RWPE1 (cell line): ENCODE measurements at places on chromosomes 5 and 9.

DNA sequence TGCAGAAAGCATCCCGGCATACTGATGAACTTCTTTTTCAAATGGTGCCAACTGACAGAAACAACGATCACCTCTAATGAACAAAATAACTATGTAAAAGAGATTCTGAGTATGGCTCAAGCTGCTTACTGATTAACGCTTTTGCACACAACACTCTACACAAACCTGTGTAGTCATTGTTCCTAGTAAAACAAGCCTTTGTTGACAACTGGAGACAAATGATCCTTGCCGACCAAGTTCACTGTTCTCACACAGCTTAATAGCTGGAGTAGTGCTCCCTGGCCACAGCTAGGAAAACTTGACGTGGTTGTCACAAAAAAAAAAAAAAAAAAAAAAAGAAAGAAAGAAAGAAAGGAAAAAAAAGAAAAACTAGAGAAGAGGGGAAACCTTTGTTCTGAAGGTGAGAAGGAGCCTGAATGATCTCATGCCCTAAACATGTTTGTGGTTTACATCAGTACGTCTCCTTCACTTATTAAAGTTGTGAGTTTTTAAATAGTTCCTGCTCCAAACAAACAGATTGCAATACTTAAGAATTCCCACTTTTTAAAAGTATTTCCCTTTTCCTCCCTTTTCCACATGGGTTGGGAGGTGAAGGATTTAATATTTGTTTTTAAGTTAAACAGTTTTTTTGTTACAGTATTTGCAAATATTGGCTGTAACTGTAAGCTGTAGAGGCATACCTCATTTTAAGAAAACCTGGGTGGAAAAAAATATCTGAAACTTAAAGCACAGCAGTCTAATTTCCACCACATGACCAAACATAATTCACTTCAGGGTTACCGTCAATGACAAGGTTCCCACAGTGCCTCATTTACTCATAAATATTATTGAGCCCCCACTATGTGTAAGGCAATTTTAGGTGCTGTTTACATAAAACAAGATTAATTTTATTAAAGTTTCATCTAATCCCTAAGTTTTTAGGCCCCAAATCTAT, 63.7 kb downstream of the GLIS3 start:
- peak; percentile 13 for DNase-seq

- no peak for DNase-seq
Measured at GRCh38 chr9:137688261-137688660, 69.5 kb downstream of the EHMT1 start.

DNA sequence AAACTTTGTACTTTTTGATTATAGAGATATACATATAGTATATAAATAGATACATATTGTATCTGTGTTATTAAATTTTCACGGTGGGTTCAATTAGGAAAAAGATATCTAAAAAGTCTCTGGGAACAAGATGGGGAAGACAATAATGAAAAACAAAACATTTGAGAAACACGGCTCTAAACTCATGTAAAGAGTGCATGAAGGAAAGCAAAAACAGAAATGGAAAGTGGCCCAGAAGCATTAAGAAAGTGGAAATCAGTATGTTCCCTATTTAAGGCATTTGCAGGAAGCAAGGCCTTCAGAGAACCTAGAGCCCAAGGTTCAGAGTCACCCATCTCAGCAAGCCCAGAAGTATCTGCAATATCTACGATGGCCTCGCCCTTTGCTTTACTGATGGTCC, at the start of gene IFNA1:
Gene IFNA1 (plus strand): TSS at position 301 of the 400 bp plus-strand sequence. CDS start 69 bp downstream, at position 370.
- DNase-seq, result no peak

- no peak for DNase-seq
Measured at GRCh38 chr5:11941566-11941965, 37.3 kb upstream of the CTNND2 start.

DNA sequence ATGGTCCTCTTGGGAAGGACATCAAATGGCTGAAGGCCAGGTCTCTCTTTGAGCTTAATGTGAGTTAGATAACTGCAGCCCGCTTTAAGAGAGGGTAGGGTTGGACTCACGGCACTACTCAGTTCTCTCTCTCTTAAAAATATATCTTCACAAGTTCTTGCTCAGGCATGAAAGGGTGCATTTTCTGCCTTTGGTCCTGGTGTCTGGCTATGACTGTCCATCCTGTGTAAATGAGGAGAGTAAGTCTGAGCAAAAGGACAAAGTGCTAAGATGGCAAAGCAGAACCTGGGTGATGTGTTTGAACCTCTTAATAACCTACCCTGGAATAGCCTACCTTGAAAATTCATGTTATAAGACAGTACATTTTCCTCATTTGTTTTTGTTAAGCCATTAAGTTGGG, 293.4 kb downstream of the PDE4D start:
- no peak for DNase-seq

DNA sequence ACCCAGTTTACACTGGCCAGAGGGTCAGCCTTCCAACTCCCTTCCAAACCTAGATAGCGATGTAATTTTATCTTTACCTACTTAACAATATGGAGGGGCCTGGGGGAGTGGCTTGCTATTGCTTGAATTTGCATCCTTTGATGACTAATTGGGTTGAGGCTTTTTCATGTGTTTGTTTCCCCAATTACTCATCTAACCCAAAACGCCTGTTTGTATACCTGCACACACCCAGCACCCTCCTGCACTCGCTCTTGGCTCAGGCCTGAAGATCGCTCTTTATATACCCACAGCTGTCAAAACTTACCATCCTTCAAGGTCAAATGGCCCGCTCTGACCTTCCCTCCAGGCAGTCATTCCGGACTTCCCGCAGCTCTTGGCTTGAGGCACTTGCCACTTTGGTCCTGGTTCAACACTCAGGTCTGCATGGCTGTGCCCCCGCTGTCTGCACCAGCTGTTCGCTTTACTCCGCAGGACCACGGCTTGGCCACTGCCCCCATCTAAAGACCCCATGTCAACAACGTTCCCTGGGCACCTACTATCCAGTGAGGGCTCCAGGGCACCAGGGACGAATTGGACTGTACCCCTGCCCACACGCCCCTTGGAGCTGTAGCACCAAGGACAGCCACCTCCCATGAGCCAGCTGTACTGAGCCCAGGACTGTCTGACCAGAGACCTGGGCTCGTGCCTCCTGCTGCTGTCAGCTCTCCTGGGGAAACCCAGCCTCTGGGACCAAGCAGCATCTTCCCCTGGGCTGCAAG, 76.1 kb upstream of the ADAMTS2 start:
- peak; percentile 61 for DNase-seq

GRCh38 chr5:172769616-172770373, 1.2 kb downstream of the DUSP1 start:
- peak; percentile 44 for DNase-seq

- DNase-seq, result no peak
Measured at GRCh38 chr5:149611326-149611725, 30.0 kb downstream of the ARHGEF37 start.

DNA sequence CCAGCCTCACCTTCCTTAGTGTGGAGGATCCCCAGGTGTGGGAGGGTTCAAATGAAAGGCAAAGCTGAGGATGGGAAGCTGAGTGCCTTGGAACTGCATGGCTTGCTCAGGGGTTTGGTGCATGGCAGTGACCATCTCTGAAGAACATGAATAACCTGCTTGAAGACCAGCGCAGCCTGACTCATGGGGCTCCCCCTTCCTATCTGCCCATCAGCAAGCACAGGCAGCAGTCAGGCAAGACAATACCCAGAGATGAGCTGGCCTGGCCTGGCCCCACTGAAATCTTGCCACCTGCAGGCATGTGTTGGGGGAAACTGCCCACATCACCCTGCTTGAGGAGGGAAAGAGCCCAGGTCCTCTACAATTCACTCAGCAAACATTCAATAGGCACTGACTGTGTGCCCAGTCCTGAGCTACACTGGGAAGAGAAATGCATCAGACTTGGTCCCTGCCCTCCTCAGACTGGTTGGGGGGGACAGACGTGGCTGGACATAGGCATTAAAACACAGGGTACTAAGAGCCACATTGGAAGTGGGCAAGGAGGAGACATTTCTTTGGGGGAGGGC, 105.0 kb upstream of the ALDH1B1 start:
- DNase-seq, result peak; percentile 57

- no peak for DNase-seq
Measured at GRCh38 chr5:124743602-124744169, 2.8 kb downstream of the ZNF608 start.

- no peak for DNase-seq
Measured at GRCh38 chr9:89967527-89967926, 362.7 kb downstream of the GADD45G start.

- no peak for DNase-seq
Measured at GRCh38 chr5:8058616-8059190, 189.8 kb downstream of the MTRR start.

DNA sequence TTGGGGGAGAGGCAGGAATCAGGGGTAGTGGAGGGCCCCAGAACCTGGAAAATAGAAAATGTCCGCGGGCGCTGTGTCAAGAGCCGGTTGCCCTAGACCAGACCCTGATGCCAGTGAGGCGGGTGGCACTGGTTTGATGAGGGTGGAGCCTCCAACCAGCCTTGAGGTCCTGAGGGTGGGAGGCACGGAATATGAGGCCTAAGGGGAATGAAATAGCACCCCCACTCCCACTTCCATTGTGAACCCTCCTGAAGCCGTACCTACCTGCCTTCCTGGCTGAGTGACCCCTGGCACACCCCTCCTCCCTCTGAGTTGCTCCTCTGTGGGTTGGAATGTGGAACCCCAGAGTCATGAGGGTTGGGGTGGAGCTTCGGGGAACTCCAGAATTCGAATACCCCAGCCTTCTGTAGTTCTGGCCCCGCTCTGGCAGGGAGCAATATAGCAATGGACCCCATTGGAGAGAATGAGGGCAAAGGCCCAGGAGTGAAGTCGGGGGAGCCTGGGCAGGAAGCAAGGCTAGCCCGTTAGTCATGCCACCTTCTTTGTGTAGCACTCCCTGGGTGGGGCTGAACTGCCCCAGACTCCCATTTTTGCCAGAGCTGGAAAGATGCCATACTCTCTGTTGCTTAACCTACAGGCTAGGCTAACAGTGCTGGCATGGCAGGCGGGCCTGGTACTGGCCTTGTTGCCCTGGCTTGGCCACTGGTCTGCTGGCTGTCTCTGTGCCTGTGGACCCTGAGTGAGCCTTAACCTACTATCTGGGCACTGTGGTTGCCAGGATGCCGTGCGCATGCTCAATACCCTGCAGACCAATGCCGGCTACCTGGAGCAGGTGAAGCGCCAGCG, 1.0 kb downstream of the FPGS start:
- DNase-seq, result peak; percentile 99

DNA sequence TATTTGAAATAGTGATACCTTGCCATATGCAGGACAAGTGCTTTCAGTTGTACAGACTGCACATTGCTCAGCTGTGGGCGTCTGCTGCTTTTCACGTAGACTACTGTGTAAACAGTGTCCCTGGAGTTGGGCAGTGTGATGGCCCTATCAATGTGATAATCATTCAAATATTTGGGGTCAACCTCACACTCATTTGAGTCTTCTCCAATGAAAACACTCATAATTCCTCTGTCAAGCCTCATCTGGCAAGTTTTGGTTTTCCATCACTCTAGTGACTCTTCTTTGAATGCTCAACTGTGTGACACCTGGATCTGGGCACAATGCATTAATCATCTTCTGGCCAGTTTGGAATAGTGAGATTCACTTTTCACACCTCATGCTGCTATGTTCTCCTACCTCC, 64.4 kb downstream of the UGCG start:
- DNase-seq, result no peak

DNA sequence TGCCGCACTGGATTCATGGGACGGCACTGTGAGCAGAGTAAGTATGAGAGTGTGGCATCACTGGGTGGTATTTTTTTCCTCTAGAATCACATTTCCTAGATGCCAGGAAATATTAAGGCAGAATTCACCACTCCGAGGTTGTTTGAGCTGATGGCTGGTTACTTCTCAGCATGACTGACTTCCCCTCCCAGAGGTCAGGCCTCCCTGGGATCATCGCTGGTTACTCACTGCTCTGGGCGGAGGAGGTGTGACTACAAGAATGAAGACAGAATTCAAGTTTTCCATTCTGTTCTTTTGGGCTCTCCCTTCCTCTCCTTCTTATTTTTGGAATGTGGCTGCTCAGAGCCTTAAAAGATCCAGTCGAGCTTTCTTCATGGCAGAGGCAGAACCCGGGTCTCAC, 76.6 kb upstream of the PRRC1 start:
- DNase-seq, result no peak

DNA sequence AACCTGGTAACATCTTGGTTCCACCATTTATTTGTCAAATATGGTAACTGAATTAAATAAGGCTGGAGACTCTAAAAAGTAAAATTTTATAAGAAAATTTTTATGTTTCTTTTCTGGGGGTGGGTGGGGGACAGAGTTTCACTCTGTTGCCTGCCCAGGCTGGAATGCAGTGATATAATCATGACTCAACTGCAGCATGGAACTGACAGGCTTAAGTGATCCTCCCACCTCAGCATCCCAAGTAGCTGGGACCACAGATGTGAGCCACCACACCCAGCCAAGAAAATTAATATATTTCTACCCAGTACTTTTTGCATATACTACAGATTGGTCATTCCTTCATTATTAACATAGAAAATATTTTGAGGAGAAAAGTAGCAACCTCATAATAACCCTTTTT, 216.9 kb downstream of the DEPDC1B start:
- no peak for DNase-seq

DNA sequence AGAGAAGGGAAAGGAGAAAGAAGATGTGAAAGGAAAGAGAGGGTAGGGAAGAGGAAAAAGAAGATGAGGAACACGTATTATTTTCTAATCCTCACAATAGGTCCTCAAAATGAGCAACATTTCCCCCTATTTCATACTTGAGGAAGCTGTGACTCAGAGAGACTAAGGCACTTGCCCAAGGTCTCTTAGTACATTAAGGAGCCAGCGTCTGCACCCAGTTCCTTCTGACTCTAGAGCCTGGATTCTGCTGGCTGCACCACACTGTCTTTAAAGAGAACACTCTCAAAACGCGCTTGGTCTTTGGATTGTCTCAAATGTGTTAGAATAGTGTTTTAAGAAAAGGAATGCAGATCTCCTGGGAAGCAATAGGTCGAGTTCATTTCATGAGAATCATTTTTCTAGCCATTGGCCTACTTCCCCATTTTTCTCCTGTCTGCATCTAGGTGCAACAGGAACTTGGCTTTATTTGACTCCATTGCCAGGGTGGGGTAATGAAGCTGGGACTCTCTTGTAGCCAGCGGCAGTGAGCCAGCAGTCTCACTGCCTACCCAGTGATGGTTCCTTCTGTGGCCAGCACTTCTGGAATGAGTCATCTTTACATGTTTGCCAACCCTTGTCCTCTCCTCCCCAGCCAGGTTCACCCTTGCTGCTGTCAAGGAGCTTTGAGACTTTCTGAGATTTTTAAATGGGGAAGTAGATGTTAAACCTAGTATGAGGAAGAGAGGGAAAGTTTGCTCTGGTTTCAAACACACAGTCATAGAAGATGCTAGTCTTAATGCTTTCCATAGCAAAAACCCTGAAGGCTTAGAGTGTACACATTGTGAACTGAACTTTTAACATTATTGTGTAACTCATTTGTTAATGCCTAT, 82.7 kb downstream of the DOCK8 start:
- DNase-seq, result peak; percentile 3

DNA sequence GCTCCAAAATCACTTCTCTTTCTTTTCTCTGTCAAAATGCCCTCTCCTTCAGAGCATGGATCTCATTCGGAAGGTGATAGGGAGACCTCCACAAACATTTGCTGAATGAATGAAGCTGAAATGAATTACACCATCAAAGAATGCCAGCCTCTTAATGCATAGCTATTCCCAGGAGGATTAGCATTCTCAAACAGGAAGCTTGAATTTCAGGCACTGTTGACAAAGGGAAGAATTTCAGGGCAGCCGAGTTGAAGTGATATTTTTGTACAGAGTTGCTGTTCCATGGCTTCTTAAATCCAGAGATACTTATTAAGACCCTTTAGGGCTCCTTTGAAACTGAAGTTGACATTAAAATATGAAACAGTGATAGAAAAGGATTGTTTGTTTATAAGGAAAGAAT, 18.8 kb downstream of the HBEGF start:
- no peak for DNase-seq

GRCh38 chr9:100595391-100596199, 17.7 kb downstream of the CAVIN4 start:
- DNase-seq, result peak; percentile 74
